ENCODE measurements at places on chromosomes 7 and 10.

GRCh38 chr7:88806280-88807037, 10.9 kb upstream of the TEX47 start:
- no peak for DNase-seq

- DNase-seq = no peak
Observed at GRCh38 chr10:97866524-97867219, 17.0 kb downstream of the GOLGA7B start.

DNA sequence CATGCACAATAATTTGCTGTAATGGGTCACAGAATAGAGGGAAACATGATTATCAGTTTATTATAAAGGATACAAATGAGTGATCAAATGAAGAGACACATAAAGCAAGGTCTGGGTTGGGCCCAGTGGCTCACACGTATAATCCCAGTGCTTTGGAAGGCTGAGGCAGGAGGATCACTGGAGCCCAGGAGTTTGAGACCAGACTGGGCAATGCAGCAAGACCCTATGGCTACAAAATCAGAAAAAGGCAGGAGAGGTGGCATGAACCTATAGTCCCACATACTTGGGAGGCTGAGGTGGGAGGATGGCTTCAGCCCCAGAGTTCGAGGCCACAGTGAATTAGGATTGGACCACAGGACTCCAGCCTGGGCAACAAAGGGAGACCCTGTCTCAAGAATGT, 166.7 kb upstream of the YAE1 start:
- no peak for DNase-seq

GRCh38 chr10:79070606-79071395, 2.0 kb downstream of the ZMIZ1 start:
- DNase-seq = peak; percentile 76

DNA sequence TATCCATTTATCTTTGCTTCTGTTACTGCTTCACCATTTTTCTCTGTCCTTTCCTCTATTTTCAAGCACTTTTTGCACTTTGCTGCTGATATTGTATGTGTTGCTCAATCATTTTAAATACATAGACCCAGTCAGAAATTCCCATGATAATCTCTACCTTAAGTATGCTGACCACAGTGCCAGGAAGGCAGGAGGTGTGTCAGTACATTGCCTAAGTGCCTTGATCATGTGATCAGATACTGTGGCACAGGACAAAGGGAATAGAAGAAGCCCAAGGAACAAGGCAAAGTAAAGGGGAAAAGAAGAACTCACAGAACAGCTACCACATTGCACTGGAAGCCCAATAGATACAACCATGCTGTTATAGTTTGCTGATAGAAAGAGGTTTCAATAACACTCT, 53.7 kb upstream of the CD36 start:
- peak; percentile 90 for DNase-seq

DNA sequence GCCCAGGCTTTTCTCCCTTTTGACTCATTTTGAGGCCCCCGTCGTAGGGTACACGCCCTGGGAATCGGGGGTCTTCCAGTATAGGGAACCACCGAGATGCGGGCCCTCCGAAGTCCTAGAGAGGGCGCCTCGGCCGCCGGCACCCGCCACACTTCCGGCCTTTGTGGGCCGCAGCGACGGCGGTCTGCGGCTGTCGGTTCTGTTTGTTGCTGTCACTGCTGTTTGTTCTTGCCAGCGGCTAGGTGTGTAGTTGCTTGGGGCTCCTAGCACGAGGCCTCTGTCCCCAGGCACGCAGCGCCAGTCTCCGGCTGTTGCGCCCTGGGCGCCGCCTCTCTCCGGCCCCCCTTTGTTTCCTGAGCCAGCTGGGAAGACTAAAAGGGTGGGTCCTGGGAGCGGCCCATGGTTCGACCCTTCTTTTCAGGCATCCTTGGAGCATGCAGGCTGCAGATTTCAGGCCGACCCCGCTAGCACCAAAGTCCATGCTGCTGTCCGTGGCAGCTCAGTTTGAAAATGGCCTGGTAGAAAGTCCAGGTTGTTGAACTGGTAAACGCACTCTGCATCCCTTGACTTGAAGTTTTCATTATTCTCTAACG, 17.8 kb upstream of the ZKSCAN1 start:
- DNase-seq = peak; percentile 32
